ENCODE measurements at places on chromosomes 2 and 18.

- DNase-seq = no peak
Measured at GRCh38 chr2:225437319-225437718, 37.8 kb downstream of the NYAP2 start.

- DNase-seq = no peak
Measured at GRCh38 chr2:187213798-187214197, 234.3 kb downstream of the CALCRL start.

GRCh38 chr2:18356676-18357075 lies 203.8 kb downstream of the RDH14 start:
- no peak for DNase-seq

DNA sequence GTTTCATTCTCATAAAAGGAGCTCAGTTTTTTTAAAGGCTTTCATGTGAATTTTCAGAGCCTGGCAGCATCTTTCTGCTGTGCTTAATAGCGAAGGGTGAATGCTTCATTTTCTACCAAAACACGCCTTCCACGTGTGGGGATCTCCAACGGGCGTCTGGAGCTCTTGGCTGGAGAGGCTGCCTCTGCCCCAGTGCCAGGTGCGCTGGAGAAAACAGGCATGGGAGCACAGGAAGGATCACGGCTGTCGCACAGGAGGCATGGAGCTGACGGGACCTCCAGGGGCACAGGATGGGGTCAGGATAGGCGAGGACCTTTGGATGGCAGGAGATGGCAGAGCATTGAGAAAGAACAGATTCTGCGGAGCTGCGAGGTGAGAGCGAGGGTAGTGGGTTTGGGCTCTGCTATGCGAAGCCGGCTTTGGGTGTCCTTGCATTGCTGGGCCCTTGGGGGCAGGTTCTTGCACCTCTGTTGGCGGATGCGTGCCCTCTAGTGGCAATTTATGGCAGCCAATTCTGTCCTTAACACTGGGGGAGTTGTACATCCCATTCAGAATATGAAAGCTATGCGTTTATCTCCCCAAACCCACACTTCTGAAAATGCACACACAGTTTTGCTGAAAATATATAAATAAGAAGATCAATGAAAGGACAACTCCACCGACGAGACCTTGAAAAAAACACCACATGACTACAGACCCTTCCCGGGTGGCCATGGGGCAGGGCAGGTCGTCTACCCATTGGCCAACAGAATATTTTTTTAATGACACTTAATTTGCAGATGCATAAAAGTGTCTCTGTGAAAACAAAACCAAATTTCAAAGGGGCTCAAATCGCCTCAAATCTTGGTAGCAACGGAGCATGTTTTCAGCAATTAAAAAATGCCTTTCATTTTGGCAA lies 90.4 kb upstream of the SLC35G4 start:
- DNase-seq = no peak

DNA sequence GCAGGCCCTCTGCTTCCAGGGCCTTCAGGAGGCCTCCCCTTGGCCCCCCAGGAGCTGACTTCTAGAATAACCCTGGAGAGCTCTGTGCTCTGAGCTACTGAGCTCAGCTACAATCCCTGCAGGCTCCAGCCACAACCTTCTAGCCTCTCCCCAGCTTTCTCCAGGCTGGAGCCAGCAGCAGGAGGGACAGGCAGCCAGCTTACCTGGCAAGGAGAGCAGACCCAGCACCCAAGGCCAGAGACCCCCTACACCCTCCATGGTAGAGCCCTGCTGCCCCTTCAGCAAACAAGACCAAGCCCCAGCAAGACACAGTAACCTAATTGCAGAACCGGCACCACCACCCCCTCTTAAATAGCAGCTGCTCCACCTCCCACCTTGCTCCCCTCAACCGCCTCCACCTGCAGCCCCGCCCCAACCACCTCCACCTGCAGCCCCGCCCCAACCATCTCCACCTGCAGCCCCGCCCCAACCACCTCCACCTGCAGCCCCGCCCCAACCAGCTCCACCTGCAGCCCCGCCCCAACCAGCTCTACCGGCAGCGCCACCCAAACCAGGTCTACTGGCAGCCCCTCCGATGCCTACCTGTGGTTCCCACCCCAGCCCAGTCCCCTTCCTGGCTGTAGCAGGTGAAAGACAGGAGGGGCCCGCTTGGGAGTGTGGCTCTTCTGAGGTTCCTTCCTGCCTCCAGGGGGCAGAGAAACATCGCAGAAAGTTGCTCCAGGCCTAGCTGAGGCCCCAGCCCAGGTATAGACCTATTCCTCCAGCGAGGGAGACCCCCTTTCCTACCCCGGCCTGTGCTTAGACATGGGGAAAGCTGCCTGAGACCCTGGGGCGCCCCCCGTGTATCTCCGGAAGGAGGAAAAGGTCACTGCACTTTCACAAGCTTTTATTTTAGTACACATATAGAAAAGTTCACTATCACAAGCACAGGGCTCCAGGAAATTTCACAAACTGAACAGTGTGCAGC lies at the start of gene ASTL:
Gene ASTL (minus strand): TSS at position 324 of the 967 bp plus-strand sequence. CDS start 66 bp downstream, at position 258.
- peak; percentile 62 for DNase-seq

GRCh38 chr18:11956371-11957308 lies 24.7 kb upstream of the IMPA2 start:
- no peak for DNase-seq

GRCh38 chr2:178722296-178722695 lies 84.9 kb downstream of the TTN start:
- DNase-seq = no peak

DNA sequence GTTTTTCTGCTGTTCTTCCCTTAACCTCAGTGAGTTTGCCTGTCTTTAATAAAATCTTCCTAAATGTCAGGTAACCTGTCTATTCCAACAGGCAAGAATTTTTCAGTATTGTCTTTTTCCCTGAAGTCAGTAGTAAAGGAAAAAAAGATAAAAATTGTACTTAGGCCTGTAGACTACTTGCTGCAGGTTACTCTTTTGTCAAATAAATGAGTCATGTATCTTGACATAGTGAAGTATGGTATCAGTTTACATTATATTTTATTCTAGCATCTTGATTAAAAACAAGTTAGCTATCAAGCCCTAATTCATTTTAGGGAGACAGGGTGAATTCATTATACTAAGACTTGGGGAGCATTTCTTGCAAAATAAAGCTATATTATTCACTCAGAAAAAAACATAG lies 59.8 kb downstream of the ITGA4 start:
- no peak for DNase-seq

DNA sequence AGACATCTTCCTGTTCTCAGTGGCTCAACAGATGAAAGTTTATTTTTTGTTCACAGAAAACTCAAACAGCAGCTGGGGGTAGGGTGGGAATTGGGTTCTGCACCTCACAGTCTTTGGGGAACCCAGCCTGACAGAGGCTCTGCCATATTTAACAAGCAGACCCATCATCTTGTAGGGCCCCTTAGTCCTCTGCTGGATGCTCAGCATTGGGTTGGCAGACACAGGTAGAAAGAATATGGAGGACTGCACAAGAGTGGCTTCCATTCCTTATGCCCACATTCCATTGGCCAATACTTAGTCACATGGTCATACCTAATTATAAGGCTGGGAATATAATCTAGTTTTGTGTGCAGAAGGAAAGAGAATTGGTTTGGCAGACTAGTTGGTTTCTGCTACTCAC lies 89.1 kb downstream of the MYO3B start:
- no peak for DNase-seq

GRCh38 chr2:227759411-227760118 lies 13.9 kb downstream of the SCYGR8 start:
- no peak for DNase-seq

DNA sequence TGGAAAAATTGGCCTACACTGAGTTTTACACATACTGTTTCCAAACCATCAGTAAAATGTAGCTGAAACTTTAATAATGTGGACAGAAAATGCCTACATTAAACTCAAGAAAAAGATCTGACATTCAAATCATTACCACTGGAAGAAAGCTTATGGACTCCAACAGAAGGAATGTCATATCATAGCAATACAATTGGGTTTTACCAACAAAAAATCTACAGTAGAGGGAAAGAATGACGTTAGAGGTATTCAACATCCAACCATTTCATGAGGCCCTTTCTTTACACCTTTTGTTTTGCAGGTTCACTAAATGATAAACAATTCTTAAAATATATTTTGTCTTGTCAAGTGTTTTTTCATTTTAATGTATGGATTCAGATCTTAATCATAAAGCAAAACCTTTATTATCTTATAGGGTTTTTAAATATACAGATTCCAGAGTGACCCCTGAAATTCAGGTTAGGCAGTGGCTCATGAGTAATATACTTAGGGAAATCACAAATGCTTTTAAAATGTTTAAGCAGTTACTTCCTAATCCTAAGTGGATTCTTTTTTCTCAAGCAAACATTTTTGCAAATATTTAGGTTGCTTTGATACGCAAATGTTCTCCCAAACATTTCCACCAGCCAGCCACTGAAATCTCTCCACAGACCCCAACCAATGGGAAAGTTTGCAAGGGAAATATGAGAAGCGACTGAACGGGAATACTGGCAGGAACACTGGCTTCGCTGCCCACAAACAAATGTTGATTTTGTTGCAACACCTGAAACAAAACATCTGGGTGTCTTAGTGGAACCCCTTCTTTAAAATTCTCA lies 168.7 kb downstream of the TCF4 start:
- no peak for DNase-seq

DNA sequence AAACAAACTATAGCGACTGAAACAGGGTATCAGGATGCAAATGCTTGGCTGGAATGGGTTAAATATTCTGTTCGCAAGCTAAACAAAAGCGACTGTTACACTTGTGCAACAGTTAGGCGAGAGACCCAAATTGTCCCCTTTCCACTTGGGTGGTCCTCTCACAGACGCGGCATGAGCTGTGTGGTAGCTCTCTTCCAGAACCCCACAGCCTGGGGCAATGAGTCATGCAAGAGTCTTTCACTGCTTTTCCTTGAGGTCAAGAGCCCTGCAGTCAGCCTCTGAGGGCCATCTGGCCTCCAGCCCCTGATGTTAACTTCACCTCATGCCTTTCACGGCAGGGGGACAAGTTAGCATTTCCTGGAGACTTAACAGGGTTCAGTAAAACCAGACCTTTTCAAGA lies 25.7 kb downstream of the SULT1C4 start:
- no peak for DNase-seq

- no peak for DNase-seq
Measured at GRCh38 chr2:150858382-150858781, 370.9 kb upstream of the RND3 start.

GRCh38 chr2:12107939-12108338 lies 361.5 kb downstream of the LPIN1 start:
- DNase-seq = no peak

- no peak for DNase-seq
Measured at GRCh38 chr2:152920846-152921245, 202.4 kb downstream of the ARL6IP6 start.

GRCh38 chr18:76823587-76824011 lies 1.2 kb downstream of the ZNF236 start:
- no peak for DNase-seq

- DNase-seq = no peak
Measured at GRCh38 chr18:21513292-21513691, 87.2 kb downstream of the ESCO1 start.

DNA sequence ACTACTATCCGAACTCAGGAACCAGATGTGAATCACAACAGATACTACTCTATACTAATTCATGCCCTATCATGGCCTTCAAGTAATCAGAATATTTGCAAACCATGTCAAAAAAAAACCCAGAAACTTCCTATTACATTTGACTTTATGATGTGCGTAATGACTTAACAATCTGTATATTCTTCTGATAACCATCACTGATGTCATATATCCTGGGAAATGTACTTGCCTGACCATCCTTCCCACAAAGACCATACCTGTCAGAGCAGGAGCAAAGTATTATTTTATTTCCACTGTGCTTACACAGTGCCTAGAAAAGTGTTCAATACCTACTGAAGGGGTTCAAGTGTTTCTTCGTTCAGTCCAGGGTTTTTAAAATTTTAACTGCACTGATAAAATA lies 27.5 kb downstream of the PPP4R1 start:
- DNase-seq = no peak

GRCh38 chr2:42457011-42457410 lies 36.8 kb downstream of the KCNG3 start:
- DNase-seq = no peak

GRCh38 chr2:73249636-73250035 lies 15.5 kb downstream of the CCT7 start:
- DNase-seq = no peak

DNA sequence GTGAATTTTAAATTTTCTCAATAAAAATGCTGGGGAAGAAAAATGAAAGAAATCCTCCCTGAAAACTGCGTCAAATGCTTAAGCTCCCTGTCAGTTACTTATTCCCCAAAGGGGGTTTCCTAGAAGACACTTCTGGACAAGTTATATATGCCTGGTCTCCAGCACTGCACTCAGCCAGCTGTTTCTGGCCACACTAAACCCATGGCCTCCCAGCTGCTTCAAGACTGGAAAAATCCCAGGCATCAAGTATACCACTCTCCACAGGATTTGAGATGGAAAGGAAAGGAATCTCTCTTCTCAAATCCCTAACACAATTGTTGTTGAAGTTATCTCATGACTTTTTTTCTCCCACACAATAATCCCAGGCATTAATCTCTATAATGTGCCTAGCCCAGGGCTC lies 245.7 kb downstream of the NBAS start:
- DNase-seq = no peak

- no peak for DNase-seq
Measured at GRCh38 chr2:33340280-33340679, 136.2 kb upstream of the RASGRP3 start.

GRCh38 chr2:189876271-189876670 lies 92.0 kb downstream of the PMS1 start:
- no peak for DNase-seq

DNA sequence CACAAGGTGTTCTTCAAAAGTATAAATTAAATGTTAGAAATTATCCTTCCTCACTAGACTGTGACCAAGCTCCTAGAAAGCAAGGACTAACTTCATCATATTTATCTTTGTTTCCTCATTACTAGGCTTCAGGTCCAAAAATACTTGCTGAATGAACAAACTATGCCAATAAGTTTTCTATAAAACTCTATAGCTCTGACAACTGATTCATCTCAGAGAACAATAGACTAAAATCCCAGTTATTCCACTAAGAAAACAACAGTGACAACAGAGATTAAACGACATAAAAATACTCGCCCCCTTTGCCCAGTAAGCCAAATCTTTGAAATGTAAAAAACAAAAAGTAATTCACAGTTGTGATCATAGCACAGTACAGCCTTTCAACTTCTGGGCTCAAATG lies 13.6 kb downstream of the TLK1 start:
- no peak for DNase-seq

DNA sequence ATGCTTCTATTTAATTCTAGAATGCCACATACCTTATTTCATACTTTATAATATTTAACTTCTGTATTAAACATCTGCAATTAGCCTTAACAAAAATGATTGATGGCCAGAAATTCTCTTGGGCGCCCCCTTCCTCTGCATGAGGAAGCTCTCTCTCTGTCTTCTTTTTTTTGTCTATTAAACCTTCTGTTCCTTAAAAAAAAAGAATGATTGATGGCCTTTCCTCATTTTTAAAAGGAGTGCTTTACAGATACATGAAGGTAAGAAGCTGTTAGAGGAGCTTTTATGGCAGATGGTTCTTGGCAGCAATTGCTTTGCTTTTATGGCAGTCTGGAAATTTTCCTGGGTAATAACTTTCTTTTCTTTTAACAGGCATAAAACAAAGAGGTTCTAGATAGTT lies 526.9 kb downstream of the SLC4A3 start:
- no peak for DNase-seq

GRCh38 chr18:62332431-62332830 lies 7.3 kb downstream of the TNFRSF11A start:
- DNase-seq = no peak

- no peak for DNase-seq
Measured at GRCh38 chr2:124027182-124027581, 2.1 kb downstream of the CNTNAP5 start.

GRCh38 chr2:191922736-191923651 lies 76.1 kb upstream of the CAVIN2 start:
- no peak for DNase-seq
